Lower leg skin (tissue), 4 donors: ENCODE measurements at places on chromosomes 16 and 17. TPM values are rescaled to one million over a fixed set of nuclear protein-coding genes. Genes with fewer than 3 reads are reported as not detected.

CD300H gene
- total RNA-seq = not detected

DNA sequence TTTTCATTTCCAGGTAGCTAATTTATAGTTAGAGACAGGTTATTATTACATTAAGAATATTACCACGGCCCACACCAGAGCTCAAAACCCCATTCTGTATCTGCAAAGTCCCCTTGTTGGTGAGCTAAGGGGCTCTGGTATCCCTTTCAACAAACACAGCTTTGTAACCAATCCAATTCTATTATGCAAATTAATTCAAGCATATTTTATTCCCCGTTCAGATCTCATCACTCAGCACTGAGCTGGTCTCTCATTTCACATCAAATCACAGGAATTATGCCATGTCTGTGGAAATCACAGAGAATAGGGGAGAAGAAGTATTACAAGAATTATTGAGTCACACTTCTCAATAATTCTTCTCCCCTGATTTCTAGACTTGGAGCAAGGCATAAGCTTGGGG lies 111.7 kb downstream of the CDH11 start:
- DNase-seq = no peak

- no peak for DNase-seq
Observed at GRCh38 chr16:62051942-62052341, 15.7 kb upstream of the CDH8 start.

CUEDC1 gene
- total RNA-seq = 11.6 TPM

ATP6V0C gene
- 63.1 TPM for total RNA-seq

- DNase-seq = peak; percentile 45
Observed at GRCh38 chr17:30920282-30920681, 1.5 kb upstream of the ADAP2 start.

- peak; percentile 83 for DNase-seq
Observed at GRCh38 chr17:75250009-75250471, 11.4 kb downstream of the GGA3 start.

GRCh38 chr16:26317885-26318284 lies 626.1 kb downstream of the HS3ST4 start:
- no peak for DNase-seq
